Glutamatergic neuron (in vitro differentiated cells): ENCODE measurements at places on chromosomes 1 and 21. TPM values are rescaled to one million over a fixed set of nuclear protein-coding genes. Genes with fewer than 3 reads are reported as not detected.
A peak's percentile ranks its signal among the peaks of the same experiment; 100 is the strongest.

The SPRR1A gene
- total RNA-seq = not detected

The SEC16B gene
- total RNA-seq = 0.93 TPM

The MCOLN3 gene
- not detected for total RNA-seq

The KCNT2 gene
- 126 TPM for total RNA-seq

- H3K4me1 ChIP-seq = peaks cover 12% of the 10 kb centered on the region
- no peak for DNase-seq
- H3K36me3 ChIP-seq = no peaks in the 10 kb centered on the region
- H3K27me3 ChIP-seq = peaks cover 4% of the 10 kb centered on the region
- H3K4me3 ChIP-seq = peak overlapping the region; percentile 93
These were observed 1.4 kb downstream of the KTI12 start for GRCh38 chr1:52032124-52032784.

The EFNA3 gene
- total RNA-seq = 14.6 TPM

DNA sequence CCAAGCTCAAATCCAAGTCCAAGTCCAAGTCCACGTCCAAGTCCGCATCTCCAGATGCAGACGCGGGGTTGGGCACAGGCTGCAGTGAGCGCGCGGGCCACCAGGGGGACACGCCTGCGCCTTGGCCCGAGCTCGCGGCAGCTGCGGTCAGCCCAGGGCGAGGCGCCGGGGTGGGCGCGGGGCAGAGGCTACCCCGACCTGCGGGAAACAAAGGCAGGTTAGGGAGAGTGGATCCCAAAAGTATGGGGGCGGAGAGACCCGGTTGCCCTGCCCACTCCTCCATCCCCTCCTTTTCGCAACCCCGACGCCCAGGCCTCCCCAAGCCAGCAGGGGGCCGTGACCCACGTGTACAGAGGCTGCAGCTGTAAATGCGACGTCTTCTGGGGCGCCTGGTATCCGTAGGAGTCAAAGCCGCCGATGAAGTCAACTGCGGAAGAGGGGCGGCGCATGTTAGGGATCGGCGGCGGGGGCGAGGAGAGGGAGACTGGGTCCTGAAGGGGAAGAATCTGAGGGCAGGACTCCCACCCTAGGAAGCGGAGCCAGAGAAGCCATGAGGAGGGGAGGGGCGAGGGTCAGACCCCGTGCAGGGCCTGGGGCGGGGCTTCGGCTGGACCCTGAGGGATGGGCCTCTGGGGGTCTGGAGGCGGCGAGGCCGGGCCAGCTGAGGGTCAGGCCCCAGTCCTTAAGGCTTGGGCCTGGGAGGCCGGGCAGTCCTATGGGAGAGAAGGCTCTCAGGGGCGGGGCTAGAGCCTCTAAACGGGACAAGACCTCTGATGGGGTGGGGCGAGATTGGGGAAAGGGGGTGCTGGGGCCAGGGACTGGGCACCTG lies 58.0 kb downstream of the NKAIN1 start:
- peaks cover 37% of the 10 kb centered on the region for H3K4me1 ChIP-seq
- peak; percentile 77 for DNase-seq
- no peak overlapping the region for H3K27ac ChIP-seq
- H3K27me3 ChIP-seq = peaks cover 14% of the 10 kb centered on the region
- H3K4me3 ChIP-seq = no peak overlapping the region

The HSPA6 gene
- total RNA-seq = not detected

DNA sequence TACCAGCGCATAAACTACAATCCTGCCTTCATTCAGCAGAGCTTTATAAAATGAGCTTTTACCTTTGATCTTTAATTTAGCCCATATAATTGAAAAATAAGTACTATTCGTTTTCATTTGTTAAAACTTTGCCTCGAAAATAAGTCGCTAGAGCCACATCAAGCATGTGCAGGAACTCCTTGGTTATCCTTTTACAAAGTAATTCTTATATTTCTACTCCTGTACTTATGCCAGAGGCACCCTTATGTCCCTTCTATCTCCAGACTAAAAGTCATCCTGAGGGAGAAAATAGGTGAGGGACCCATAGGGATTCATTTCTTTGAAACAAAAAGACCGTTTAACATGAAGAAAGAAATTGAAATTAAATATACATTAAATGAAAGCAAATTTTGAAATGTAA lies 278.2 kb upstream of the C1orf105 start:
- H3K27me3 ChIP-seq = no peaks in the 10 kb centered on the region
- H3K36me3 ChIP-seq = no peaks in the 10 kb centered on the region
- H3K27ac ChIP-seq = no peak overlapping the region
- peaks cover 19% of the 10 kb centered on the region for H3K4me1 ChIP-seq

- H3K27me3 ChIP-seq = peaks cover 2% of the 10 kb centered on the region
- DNase-seq = no peak
- peak overlapping the region; percentile 86 for H3K4me3 ChIP-seq
- H3K36me3 ChIP-seq = no peaks in the 10 kb centered on the region
- no peak overlapping the region for H3K27ac ChIP-seq
- no peaks in the 10 kb centered on the region for H3K4me1 ChIP-seq
These were observed 777 bp downstream of the LAMC2 start for GRCh38 chr1:183186841-183187240.

DNA sequence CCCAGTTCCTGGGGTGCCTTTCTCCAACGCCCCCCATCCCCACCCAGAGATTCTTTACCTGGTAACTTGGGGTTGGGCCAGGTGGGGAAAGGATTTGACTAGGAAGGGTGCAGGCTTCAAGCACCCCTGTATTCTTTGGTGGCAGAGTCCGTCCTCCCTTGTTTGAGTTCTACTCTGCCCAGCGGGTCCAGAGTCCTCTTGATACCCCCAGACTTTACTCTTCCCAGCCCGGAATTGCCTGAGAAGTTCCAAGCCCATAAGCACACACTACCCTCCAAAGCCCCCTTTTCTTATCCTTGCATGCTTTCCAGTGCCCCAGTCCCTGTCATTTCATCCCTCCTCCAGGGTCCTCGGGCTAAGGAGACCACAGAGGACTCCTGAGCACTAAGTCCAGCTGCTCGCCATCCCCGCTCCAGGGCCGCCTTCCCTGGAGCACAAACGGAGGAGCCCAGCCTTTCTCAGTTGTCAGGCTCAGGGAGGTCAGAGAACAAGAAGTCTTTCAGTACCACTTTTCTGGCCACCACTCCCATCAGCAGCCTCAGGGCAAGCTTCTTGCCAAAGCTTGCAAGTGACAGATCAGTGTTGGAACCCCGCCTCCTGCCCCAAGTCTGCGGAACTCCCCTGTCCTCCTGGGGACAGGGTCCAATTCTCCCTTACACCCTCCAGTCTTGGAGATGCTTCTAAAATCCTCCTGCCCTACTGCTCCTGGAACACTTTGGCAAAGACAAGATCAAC lies 12.2 kb downstream of the SLC45A3 start:
- H3K27ac ChIP-seq = no peak overlapping the region
- no peaks in the 10 kb centered on the region for H3K36me3 ChIP-seq
- H3K27me3 ChIP-seq = peaks cover 8% of the 10 kb centered on the region
- H3K4me1 ChIP-seq = peaks cover 2% of the 10 kb centered on the region

The ZNF648 gene
- total RNA-seq = not detected

GRCh38 chr1:234400773-234401172 lies 27.5 kb downstream of the COA6 start:
- no peaks in the 10 kb centered on the region for H3K27me3 ChIP-seq
- H3K27ac ChIP-seq = no peak overlapping the region
- no peak overlapping the region for H3K4me3 ChIP-seq
- no peak for DNase-seq

GRCh38 chr1:167273027-167273800 lies 52.5 kb downstream of the POU2F1 start:
- no peak for DNase-seq
- H3K36me3 ChIP-seq = no peaks in the 10 kb centered on the region
- peaks cover 2% of the 10 kb centered on the region for H3K27me3 ChIP-seq
- peaks cover 25% of the 10 kb centered on the region for H3K4me1 ChIP-seq
- H3K4me3 ChIP-seq = no peak overlapping the region

The DYRK3 gene
- 1.3 TPM for total RNA-seq

DNA sequence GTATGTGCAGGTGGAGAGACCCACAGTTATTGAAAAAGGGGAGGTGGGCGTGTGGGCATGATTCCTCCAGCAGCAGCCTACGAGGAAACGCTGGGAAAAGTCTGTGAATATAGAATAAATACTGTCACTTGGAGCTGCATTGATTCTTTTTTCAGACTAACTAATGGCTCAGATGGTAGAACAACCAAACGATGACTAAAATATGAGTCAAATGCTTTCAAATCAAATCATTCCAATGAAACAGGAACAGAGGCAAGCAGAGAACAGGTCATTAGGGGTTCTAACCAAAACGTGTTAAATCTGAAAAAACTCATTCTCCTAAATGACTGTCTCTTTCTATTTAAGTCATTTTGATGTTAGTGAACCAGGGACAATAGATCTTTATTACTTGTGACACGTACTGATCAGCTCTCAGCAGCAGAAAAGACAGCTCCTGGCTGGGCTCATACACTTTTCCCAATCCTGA lies 35.1 kb upstream of the SEC16B start:
- no peak overlapping the region for H3K27ac ChIP-seq
- no peaks in the 10 kb centered on the region for H3K4me1 ChIP-seq
- H3K27me3 ChIP-seq = no peaks in the 10 kb centered on the region
- no peak overlapping the region for H3K4me3 ChIP-seq
- H3K36me3 ChIP-seq = no peaks in the 10 kb centered on the region

- peaks cover 11% of the 10 kb centered on the region for H3K4me1 ChIP-seq
- H3K27ac ChIP-seq = no peak overlapping the region
- H3K36me3 ChIP-seq = no peaks in the 10 kb centered on the region
These were observed 191.5 kb downstream of the SDCCAG8 start for GRCh38 chr1:243447347-243447746.

DNA sequence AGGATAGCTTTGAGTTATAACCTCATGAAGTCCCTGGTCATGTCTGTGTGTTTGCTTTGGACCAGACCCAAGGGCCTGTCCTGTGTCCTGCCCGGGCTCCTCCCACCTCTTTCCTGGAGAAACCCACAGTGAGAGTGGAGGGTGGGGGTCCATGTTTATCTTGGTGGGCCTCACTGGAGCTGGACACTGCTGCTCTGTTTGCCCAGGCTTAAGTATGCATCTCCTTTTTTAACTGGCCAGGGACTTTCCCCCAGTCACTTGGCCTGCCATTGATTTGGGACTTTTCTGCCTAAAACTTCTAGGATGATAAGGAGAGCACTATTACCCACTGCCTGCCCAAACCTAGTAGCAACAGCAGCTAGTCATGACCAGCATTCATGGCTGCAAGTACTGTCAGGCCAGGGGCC lies 49.8 kb downstream of the DDR2 start:
- no peaks in the 10 kb centered on the region for H3K36me3 ChIP-seq
- no peak overlapping the region for H3K27ac ChIP-seq
- no peak for DNase-seq

DNA sequence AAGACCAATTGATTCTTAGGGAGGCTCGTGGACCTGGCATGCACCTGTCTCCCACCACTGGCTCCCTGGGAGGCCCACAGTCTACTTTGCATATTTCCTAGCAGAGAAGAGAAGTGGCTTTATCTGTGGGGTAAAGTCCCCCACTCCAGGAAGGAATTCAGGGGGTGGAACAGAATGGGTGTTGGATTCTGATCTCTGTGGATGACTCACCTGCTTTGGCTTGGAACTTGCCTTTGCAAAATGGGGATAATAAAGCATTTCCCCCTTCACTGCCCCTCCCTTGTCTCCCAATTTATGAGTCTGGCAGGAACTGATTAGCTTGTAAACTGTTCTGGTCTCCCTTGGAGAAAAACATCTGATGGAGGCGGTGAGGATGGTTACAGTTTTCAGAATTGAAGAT lies 21.2 kb upstream of the OTUD3 start:
- no peaks in the 10 kb centered on the region for H3K4me1 ChIP-seq
- no peak for DNase-seq
- H3K27ac ChIP-seq = no peak overlapping the region
- no peaks in the 10 kb centered on the region for H3K36me3 ChIP-seq

GRCh38 chr1:207969528-207969927 lies 58.6 kb upstream of the CD34 start:
- H3K4me3 ChIP-seq = no peak overlapping the region
- no peak for DNase-seq
- no peaks in the 10 kb centered on the region for H3K36me3 ChIP-seq
- no peak overlapping the region for H3K27ac ChIP-seq

- no peak overlapping the region for H3K27ac ChIP-seq
- H3K4me1 ChIP-seq = peaks cover 9% of the 10 kb centered on the region
- DNase-seq = no peak
- H3K27me3 ChIP-seq = peaks cover 3% of the 10 kb centered on the region
- H3K4me3 ChIP-seq = no peak overlapping the region
These were observed 1.2 kb upstream of the ALDH9A1 start for GRCh38 chr1:165699577-165699976.

The SH2D1B gene
- not detected for total RNA-seq

DNA sequence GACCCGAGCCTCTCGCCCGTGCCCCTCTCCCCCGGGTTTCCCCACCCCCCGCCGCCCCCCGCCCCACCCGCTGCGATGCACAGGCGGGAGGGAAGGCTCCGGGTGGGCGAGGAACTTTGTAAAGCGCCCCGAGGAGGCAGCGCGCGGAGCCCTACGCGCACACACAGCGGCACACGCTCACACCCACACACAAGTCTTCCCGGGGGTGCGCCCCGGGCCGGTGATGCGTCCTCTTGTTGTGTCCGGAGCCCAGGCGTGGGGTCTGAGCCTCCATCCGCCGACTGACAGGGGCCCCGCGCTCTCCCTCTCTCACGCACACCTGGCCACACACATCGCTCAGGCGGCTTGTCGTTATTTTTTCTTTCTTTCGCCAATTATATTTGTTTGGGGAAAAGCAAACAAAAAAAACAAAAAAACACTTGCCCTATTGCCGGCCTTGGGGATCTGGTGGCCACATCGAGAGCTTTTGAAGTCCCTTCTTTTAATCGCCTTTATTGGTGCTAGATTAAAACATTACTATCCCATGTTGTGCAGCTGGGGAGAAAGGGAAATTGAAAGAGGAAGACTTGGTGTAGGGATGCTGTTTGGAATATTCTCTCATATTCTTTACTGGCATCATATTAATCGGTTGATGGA lies 770 bp downstream of the NTNG1 start:
- H3K4me1 ChIP-seq = no peaks in the 10 kb centered on the region
- no peaks in the 10 kb centered on the region for H3K36me3 ChIP-seq
- no peak overlapping the region for H3K27ac ChIP-seq

DNA sequence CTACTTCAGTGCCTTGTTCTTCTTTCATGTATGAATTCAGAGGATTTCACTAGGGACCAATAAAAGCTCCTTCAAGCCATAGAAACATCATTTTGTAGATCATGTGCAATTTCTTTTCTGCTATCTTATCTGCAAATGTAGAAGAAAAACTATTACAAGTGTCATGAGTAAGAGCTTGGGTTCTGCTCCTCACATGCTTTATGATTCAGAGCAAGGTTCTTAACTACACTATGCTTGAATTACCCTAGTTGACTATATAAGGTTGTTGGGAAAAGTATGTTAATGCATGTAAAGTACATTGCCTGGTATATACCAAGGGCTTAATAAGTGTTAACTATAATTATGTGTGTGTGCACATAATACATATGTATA lies 91.4 kb upstream of the S1PR1 start:
- H3K36me3 ChIP-seq = no peaks in the 10 kb centered on the region
- H3K4me1 ChIP-seq = no peaks in the 10 kb centered on the region
- no peak overlapping the region for H3K27ac ChIP-seq
- H3K27me3 ChIP-seq = no peaks in the 10 kb centered on the region
- DNase-seq = no peak
- H3K4me3 ChIP-seq = no peak overlapping the region

The CITED4 gene
- 3.8 TPM for total RNA-seq

The GBP4 gene
- total RNA-seq = not detected
